ENCODE measurements at places on chromosomes 4 and X. TPM values are rescaled to one million over a fixed set of nuclear protein-coding genes. Genes with fewer than 3 reads are reported as not detected.
A peak's percentile ranks its signal among the peaks of the same experiment; 100 is the strongest.

- no peak for DNase-seq
These were observed 4.2 kb downstream of the MID1 start for GRCh38 chrX:10615931-10616774.

DNA sequence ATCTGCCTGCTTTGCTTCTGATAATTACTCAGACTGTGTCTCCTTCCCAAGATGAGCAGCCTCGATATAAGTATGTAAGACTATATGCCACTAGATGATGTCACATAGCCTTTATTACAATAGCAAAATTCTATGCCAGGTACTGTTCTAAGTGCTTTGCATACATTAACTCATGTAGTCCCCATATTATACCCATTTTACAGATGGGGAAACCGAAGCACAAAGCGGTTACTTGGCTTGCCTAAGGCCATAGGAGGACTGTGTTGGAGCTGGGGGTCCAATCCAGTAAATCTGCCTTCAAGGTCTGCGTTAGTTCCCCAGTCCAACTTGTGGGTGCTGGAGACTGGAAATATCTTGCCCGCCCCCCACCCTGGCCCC lies 826 bp upstream of the SCML1 start:
- no peak for DNase-seq

DNA sequence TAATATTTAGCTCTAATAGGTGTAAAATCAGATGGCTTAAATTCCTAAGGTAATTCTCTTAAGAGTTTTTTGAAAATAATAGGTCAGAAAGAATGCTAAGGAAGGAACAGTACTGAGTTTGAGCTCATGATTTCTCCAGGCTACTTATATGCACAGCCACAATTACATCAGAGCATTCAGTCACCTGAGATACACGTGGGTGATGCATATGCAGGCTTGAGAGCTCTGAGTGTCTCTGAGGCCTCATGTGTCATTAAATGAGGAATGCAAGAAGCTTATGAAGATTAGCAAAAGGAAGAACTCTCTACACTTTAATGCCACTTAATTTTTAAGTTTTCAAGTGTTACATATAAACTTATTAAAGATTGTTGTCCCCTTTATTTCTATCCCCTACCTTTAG lies 124.0 kb upstream of the STIM2 start:
- no peak for DNase-seq

GRCh38 chrX:47184486-47184885 lies 9.1 kb upstream of the UBA1 start:
- no peak for DNase-seq

The TCP11X2 gene
- total RNA-seq = not detected

The PTPN13 gene
- total RNA-seq = 0.66 TPM

DNA sequence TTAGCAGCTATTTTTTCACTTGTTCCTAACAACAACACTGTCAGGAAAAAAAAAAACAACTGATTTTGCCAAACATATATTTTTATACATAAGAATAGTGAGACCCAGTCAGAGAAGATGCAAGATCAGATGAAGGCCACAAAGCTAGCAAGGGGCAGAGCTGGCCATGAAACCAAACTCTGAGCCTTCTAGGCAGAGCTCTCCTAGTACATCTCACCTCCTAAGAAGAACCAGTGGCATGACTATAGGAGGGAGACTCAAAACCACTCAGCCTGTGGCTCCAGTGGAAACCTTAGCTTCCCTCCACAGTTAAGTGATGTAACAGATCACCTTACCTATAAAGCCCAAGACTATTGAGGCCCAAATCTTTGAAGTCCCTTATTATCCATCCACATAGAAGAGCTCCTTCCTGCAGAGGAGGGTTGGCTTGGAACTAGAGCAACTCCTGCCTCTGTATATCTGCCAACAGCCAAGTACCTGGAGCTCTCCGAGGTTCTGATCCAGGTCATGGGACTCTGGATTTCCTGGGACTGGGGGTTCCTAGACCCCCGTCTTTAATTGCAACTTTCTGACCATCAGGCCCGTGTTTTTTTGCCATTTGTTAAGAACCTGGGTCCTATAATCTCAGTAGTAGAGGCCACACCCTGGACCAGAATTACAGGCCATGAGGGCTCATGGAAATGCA lies 136.5 kb downstream of the SH3KBP1 start:
- DNase-seq = no peak

- DNase-seq = no peak
These were observed 12.2 kb upstream of the RBPJ start for GRCh38 chr4:26308568-26308967.

DNA sequence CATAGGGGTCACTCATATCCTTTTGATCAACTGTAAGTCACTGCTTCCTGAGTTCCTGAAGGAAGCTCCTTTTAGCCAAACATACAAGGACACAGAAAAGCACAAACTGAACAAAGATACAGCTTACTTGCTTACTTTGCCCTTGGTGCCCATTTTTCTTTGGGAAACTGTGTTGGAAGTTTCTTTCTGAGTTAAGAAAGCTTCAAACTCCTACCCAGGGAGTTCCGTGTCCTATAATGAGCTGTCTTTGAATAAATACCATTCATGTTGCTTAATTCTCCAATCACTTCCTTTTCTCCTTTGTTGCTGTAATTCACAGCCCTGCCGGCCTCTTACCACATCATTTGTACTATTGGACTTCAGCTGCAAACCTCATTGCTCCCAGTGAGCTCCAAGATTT lies at the start of gene ADH4:
Gene ADH4, minus strand, starts transcription at position 228 of the 400 bp plus-strand sequence. Its CDS starts 75 bp downstream, at position 153.
- no peak for DNase-seq

GRCh38 chr4:145938618-145939440 lies at the start of gene ZNF827:
ZNF827 (minus strand) TSS chr4:145938823; CDS start chr4:145938407, 416 bp downstream.
- DNase-seq = peak; percentile 50

- no peak for DNase-seq
These were observed 23.5 kb upstream of the SOWAHD start for GRCh38 chrX:119734897-119735339.

The AREG gene
- total RNA-seq = 2.4 TPM

GRCh38 chr4:54548831-54549460 lies 108.8 kb upstream of the KIT start:
- no peak for DNase-seq

DNA sequence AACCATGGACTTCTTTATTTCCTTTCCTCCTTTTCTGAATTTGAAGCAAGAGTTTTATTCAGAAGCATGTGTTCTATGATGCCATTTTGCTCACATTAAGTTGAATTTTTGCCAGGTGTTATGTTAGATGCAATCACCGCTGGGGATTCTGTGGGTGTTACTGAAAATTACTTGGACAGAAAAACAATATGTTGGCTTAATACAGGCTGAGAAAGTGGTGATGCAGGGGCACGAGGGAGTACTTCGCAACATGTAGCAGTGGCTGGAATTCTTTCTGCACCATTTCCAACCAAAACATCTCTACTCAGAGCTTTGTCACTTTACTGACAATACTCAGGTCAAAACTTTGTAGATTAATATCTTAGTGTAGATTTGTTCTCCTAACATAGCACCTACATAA lies 109.2 kb upstream of the PCDH18 start:
- DNase-seq = no peak

The PSAPL1 gene
- not detected for total RNA-seq

The PROM1 gene
- not detected for total RNA-seq

DNA sequence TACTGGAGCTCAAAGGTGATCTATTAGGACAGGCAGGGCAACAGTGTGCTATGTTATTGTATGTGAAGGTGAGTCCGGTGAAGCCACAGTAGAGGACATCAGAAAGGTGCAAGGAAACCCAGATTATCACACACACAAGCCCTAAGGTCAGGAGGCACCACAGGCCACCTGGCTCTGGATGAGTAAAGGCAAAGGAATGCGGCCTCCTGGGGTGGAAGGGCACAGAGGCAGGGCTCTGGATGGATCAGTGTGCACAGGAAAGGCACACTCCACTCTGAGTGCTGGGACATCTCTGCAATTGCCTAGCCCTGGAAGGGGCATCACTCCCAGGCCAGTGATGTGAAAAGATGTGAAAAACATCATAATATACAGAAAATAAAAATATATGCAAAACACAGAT lies 683.5 kb downstream of the TRIML1 start:
- no peak for DNase-seq

GRCh38 chrX:15366506-15367352 lies 17.5 kb downstream of the VEGFD start:
- DNase-seq = no peak

GRCh38 chr4:5822619-5823018 lies 70.3 kb downstream of the CRMP1 start:
- DNase-seq = no peak

GRCh38 chr4:19425146-19425545 lies 826.6 kb upstream of the SLIT2 start:
- DNase-seq = no peak

DNA sequence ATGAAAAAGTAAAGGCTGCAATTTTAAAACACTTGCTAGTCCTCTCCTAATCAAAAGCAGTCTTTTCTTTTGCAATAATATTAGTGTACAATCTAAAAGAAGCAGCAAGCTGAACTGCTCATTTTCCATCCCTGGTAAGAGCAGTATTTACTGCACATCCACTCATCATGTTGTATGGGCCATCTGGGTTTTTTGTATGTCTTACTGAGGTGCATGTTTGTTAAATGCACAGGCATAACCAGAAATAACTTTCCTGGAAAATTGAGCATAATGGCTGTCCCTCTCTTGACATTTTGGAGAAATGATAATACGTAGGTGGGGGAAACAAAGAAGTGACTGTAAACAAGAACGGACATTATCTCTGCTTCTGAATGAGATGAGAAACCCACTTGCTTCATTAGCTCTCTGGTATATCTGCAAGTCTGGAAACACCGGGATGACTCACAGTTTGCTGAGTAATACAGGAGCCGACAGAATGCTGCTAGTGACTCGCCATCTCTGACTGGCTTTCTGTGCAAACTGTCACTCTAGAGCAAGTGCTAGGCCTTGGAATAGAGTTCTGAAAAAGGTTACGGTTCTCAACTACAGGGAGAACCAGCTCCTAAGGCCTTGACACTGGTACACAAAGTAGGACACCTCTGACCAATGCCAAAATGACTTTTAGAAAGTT lies 85.7 kb upstream of the MTM1 start:
- peak; percentile 44 for DNase-seq

The USP17L24 gene
- not detected for total RNA-seq

- DNase-seq = no peak
These were observed 174.4 kb upstream of the BRWD3 start for GRCh38 chrX:80984118-80984517.

The TBX22 gene
- total RNA-seq = not detected

- DNase-seq = no peak
These were observed 4.8 kb downstream of the FRMPD3 start for GRCh38 chrX:107454302-107454701.

GRCh38 chr4:99468889-99469288 lies 33.7 kb upstream of the ADH7 start:
- DNase-seq = no peak

- no peak for DNase-seq
These were observed 260.6 kb downstream of the GASK1B start for GRCh38 chr4:157912212-157912611.

DNA sequence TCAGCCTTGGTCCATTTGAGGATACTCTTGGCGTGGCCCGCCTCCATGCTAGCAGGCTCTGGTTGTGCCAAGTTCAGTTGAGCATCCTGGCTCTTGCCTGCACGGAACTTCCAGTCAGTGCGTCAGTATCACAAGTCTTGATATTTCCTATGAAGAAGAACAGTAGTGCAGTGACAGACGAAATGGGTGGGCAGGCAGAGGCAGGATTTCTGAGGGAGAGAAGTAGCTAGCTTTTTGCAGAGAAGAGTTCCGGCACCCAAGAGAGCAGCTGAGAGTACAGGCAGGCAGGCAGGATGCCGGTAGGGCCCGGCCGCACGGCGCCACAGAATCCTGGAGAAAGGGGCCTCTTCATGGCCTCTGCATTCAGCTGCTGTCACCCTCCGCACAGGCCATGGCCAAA lies 56.1 kb upstream of the MSANTD1 start:
- no peak for DNase-seq

DNA sequence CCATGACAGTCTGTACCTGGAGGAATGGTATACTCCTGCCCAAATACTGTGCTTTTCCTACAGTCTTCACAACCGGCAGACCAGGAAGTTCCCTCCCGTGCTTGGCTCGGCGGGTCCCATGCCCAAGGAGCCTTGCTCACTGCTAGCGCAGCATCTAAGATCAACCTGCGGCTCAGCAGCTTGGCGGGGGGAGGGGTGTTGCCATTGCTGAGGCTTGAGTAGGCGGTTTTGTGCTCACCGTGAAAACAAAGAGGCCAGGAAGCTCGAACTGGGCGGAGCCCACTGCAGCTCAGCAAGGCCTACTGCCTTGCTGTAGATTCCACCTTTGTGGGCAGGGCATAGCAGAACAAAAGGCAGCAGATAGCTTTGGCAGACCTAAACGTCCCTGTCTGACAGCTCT lies 152.7 kb downstream of the TEX11 start:
- peak; percentile 50 for DNase-seq

DNA sequence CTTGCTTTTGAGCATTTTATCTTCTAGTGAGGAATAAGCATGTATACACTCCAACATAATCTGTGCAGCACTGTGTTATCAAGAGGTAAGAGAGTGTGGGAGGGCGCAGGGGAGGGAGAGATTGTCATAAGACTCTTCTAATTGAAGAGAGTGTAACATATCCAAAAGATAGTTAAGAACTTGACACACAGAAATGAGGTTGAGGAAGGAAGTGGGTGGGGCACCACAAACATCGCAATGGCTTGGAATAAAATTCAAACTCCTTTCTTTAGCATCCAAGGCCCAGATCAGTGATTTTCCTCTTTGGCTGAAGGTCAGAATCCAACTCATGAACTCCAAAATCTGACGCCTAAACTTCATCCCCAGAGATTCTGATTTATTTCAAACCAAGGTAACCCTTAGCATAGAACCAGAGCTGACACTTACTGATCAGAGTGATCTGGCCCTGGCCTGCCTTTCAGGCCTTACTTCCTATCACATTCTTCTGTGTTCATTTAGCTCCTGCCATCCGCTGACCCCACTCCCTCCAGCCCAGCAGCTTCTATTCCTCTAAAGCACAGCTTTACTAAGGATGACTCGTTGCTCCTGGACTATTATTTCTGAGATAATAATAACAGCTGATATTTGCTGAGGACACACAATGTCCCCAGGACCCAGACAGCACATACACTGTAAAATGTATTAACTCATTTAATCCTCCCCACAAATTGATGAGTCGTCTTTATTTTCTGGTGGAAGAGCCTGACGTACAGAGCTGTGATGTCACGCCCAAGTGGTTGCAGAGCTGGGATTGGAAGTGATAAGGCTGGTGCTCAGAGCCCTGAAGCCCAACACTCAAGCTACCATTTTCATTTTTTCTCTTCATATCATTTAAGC lies 10.6 kb upstream of the CTSO start:
- DNase-seq = no peak

DNA sequence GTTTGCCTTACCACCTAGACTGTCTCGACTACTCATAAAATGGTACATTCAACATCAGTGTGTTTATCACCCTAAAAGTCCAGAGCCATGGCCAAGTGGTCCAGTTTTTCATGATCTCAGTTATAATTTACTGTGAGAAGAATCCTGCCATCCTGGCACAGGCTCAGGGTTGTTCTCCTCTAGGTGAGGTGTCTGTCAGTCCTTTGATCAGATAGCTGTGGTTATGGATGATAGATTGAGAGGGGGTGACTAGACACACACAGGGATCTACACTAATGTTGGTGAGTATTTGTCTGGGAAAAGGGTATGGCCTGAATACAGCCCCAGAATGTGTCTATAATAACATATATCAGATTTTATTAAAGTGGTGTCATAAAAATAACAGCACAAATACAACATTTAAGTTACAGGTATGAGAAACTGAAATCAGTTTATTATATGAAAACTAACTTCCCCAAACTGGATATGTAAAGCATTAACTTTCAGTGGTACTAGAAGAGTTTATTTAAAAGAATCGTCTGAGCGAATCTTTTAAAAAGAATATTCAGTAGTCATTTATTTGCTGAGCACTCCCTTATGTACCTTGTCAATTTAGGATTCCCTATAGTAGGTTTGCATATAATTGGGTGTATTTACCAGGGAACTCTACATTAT lies 93.3 kb downstream of the STIM2 start:
- no peak for DNase-seq

The LYAR gene
- 88.3 TPM for total RNA-seq
